ENCODE measurements at places on chromosomes 3 and 15.
A peak's percentile ranks its signal among the peaks of the same experiment; 100 is the strongest.

DNA sequence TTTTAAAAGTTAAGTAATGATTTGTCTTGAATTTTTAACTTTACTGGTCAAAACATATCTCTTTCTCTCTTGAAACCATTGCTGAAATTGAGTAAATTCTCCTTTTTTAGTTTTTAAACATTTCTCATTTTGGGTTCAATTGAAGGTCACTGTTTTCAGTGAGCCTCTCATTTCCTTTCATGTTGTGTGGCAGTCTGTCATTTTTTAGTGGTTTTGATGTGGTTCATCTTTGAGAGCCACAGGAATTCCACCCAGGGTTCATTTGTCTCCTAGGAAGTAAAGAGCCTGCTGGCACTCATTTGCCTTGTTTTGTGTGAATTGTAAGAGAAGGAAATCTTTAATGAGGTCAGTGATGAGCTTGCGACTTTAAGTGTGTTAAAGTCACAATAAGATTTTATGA, 10.4 kb downstream of the CLDN11 start:
- DNase-seq, result no peak
- H3K4me3 ChIP-seq, result no peak overlapping the region
- no peaks in the 10 kb centered on the region for H3K4me1 ChIP-seq
- H3K27ac ChIP-seq, result no peak overlapping the region

GRCh38 chr3:184619369-184619768, 57.8 kb downstream of the EPHB3 start:
- H3K27me3 ChIP-seq, result no peaks in the 10 kb centered on the region
- H3K4me3 ChIP-seq, result no peak overlapping the region
- H3K4me1 ChIP-seq, result no peaks in the 10 kb centered on the region
- H3K36me3 ChIP-seq, result no peaks in the 10 kb centered on the region
- DNase-seq, result no peak

- no peaks in the 10 kb centered on the region for H3K4me1 ChIP-seq
- H3K4me3 ChIP-seq, result no peak overlapping the region
- no peak for DNase-seq
- no peaks in the 10 kb centered on the region for H3K36me3 ChIP-seq
- H3K27me3 ChIP-seq, result no peaks in the 10 kb centered on the region
Measured at GRCh38 chr3:190721330-190721729, 141.2 kb downstream of the GMNC start.

- H3K36me3 ChIP-seq, result no peaks in the 10 kb centered on the region
- H3K27ac ChIP-seq, result no peak overlapping the region
- H3K27me3 ChIP-seq, result no peaks in the 10 kb centered on the region
- DNase-seq, result peak; percentile 87
Measured at GRCh38 chr15:51077221-51078153, 17.2 kb downstream of the TNFAIP8L3 start.

DNA sequence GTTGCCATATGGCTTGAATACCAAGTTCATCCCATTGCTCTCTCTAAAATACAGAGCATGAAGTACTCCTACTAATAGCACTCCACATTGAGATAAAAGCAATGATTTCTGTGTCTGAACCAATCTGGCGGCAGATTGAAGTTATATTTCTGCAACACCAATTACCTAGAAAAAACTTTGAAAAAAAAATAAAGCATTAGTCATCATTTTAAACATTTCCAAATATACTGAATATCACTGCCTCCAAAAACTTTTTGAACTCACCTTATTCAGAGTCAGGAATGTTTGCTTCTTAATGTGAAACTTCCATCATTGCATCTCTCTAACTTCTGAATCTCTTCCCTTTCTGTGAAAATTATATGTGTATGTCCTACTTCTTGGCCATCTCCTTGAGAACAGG, 540.5 kb downstream of the GRM7 start:
- H3K27me3 ChIP-seq, result no peaks in the 10 kb centered on the region
- no peak for DNase-seq
- no peaks in the 10 kb centered on the region for H3K4me1 ChIP-seq
- no peaks in the 10 kb centered on the region for H3K36me3 ChIP-seq

All from liver (tissue), 10 donors.